Endothelial cell of coronary artery (primary cell): ENCODE measurements at places on chromosomes 2 and 18. TPM values are rescaled to one million over a fixed set of nuclear protein-coding genes. Genes with fewer than 3 reads are reported as not detected.

The PPP4R1 gene
- 112 and 138 TPM in 2 replicates for total RNA-seq

The ITGA6 gene
- 74.1 and 165 TPM in 2 replicates for total RNA-seq

The SPDYA gene
- total RNA-seq, result 0.81 and 1.3 TPM in 2 replicates

The AQP12A gene
- total RNA-seq, result not detected in 2 replicates

The POTEI gene
- 0.09 TPM in 2 replicates for total RNA-seq

The REG1A gene
- not detected in 2 replicates for total RNA-seq

The MOCOS gene
- total RNA-seq, result 0.63 and 1.6 TPM in 2 replicates
